ENCODE measurements at places on chromosomes 2 and 18.

GRCh38 chr18:46243095-46243494 is 138.9 kb downstream of the HAUS1 start:
- no peak for DNase-seq

GRCh38 chr2:157536815-157537214 is 91.8 kb downstream of the ACVR1C start:
- no peak for DNase-seq

- no peak for DNase-seq
These were observed 122.5 kb downstream of the PRPF40A start for GRCh38 chr2:152594792-152595191.

GRCh38 chr2:119749477-119750012 is 10.2 kb upstream of the PTPN4 start:
- DNase-seq = no peak

DNA sequence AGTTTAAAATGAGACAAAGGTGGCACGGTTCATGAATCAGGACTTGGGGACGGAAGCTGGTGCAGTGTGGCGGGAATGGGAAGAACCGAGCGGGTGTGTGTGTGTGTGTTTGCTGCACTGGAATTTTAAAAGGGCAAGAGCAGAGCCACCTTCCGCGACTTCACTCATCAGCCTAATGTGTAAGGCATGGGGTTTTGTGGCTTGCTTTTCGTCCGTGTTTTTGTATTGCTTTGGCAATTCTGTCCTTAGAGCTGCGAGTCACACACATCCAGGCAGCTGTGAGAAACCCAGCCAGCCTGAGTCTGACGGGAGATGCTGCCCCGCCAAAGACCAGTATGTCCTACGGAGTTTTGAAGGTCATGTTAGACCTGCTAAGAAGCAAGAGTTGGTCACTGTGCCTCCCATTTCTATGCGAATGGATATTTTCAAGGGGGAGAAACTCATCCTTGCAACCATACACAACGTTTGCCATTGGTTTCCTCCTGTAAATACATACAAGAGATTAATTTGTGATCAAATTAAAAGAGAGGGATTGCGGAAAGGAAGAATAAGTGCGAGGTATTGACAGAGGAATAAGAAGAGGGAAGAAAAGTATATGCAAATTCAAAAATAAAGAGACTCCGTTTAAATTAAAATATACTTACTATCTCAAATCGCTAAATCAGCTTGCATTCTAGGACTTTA is 665 bp upstream of the CACNB4 start:
- DNase-seq = peak; percentile 9

- DNase-seq = peak; percentile 63
These were observed 4.0 kb upstream of the WNT10A start for GRCh38 chr2:218876562-218877219.

DNA sequence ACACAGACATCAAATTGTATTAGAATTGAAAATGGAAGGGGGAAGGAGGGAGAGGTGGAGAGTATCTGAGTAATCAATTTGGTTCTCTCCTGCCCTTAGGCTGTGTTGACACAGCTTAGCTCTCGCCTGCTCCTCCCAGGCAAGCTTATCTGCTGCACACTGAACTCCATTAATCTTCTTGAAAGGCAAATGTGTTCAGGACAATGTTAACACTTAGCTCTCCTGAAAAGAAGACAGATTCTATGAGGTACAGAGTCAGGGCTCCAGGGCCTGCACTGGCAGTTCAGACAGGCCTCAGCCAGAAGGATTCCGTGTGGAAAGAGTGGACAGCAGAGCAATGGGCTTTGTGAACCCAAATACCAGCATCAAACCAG is 430.0 kb upstream of the TNP1 start:
- no peak for DNase-seq

GRCh38 chr2:221752781-221753180 is 180.7 kb upstream of the EPHA4 start:
- no peak for DNase-seq

DNA sequence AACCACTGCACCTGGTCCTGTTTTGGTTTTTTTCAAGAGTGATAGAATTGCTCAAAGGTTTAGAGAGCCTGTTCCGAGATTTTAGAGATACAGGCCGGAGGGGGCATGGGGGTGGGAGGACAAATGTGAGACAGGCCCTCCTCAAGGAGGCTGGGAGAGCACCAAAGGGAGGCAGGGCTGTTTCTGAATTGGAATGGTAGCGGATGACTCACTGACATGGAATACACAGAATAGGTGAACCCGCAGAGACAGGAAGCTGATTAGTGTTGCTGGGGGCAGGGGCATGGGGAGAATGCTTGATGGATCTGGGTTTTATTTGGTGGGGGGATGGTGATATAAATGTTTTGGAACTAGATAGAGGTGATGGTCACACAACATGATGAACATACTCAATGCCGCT is 111.0 kb upstream of the MGAT5 start:
- no peak for DNase-seq

DNA sequence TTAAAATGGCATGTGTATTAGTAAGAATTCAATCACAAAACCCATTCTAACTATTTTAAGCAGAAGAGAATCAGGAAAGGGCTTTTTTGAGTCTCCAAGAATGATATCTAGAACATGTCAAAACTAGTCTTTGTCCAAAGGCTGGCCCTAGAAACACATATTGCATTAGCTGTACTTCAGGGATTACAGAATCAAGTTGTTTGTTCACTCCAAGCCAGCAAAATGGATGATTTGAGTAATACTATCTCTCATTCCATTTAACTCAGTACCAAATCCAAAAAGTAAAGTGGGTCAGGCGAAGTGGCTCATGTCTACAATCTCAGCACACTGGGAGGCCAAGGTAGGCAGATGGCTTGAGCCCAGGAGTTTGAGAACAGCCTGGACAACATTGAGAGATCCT is 41.3 kb downstream of the ATF2 start:
- DNase-seq = no peak

- DNase-seq = no peak
These were observed 741.4 kb upstream of the LRRTM4 start for GRCh38 chr2:78263571-78263970.

DNA sequence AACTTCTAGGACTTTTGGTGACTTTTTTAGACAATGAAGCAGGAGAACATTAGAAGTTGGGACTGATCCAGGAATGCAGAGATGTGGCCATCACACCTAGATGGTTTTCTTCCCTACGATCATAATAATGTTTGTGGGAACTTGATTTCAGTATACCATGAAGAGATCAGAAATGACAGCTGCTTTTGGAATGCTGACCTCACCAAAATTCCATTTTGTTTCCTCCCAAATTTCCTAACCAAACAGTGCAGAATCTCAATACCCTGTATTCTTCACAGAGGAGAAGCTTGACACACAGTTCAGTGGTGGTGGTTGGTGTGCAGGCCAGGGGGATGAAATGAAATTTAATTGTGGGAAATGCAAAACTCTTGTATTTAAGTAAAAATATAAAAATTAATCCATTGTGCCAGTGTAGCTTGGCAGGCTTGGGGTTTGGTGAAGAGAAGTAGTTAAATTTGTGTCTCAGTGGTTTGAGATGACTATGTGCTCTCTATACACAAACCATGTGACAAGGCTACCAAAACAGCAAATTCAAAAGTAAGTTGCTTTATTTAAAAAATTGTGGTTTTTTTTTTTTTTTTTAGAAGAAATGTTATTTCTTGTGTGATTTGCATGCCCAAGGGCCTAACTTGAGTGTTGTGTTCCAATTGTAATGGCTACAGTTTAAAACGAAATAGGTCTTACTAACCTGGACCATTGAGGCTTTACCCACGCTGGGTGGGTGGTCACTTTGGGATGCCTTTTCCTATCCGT is 252.4 kb downstream of the LPIN1 start:
- peak; percentile 35 for DNase-seq

DNA sequence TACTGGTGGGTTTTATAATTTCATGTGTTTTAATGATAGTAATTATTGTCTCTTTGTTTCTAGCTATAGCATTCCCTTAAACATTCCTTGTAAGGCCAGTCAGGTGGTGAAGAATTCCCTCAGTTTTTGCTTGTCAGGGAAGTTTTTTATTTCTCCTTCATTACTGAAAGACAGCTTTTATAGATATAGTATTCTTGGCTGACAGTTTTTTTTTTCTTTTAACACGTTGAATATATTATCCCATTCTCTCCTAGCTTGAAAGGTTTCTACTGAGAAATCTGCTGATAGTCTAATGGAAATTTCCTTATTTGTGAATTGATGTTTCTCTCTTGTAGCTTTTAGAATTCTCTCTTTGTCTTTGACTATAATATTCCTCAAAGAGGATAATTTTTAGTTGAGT is 46.8 kb downstream of the ASB1 start:
- no peak for DNase-seq

- DNase-seq = no peak
These were observed 62.9 kb downstream of the RPL31 start for GRCh38 chr2:101064868-101065549.

GRCh38 chr18:22465859-22466457 is 48.2 kb upstream of the CTAGE1 start:
- no peak for DNase-seq

- no peak for DNase-seq
These were observed 1.6 kb downstream of the KANSL1L start for GRCh38 chr2:210169516-210170195.

DNA sequence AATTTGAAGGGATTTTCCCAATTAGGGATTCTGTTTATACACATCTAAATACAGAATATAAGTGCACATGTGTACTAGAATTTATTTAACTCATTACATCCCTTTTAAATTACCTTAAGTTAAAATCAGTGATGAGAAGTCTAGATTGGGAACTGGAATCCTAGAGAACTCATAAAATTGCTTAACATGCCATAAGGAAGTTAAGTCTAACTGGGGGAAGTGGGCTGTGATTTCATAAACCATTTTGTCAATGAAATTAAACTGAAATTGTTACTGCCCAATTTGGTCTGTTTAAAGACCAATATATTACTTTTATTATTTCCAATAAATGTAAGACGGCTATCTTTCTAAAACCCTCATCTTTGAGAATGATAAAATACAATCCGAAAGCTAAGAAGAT is 72.3 kb upstream of the CD226 start:
- DNase-seq = no peak

DNA sequence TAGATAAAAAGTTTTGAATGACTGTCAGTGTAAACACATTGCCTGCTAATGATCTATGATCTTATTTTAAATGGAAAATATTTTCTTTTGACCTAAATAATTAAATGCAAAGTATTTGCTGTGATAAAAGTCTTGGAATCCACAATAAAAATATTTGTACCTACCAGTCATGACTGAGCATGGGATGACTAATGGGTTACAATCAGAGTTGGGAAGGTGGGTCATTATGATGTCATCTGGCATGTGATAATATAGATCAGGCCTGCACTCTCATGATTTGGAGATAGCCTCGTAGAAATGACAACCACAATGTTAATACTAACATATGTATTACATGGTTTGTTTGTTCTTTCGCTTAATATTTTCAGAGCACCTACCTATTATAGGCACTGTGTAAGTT is 848.8 kb upstream of the KLHL29 start:
- no peak for DNase-seq

DNA sequence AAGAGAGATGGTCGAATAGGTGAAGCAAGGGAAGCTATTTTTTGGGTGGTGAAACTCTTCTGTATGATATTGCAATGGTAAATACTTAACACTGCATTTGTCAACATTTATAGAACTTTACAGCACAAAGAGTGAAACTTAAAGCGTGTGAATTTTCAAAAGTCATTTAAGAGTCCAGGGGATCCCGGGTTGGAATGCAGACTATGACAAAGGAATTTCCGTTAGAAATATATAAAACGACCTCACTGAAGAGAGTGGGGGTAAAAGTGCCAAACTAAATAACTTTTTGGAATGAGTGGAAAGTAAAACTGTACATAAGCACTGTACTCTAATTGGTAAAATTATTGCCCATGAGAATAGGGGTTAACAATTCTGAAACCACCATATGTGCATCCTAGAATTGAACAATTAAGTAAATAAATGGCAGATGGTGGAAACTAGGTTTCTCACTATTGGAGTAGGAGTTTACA is 191.0 kb upstream of the FN1 start:
- DNase-seq = no peak

DNA sequence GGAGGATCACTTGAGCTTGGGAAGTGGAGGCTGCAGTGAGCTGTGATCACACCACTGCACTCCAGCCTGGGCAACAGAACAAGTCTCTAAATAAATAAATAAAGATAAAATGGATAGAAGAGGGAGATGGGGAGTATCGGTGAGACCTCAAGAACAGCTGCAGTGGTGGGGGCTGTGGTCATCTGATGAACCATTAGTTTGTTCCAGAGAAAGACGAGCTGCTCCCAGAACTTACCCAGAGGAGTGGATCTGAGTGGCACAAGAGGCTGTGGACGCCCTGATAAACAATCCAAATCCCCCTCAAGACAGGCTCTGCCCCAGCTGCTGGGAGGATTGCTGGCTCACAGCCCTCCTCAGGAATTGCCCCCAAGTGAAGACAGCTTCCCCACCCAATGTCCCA is 26.7 kb downstream of the TMEM127 start:
- DNase-seq = no peak

DNA sequence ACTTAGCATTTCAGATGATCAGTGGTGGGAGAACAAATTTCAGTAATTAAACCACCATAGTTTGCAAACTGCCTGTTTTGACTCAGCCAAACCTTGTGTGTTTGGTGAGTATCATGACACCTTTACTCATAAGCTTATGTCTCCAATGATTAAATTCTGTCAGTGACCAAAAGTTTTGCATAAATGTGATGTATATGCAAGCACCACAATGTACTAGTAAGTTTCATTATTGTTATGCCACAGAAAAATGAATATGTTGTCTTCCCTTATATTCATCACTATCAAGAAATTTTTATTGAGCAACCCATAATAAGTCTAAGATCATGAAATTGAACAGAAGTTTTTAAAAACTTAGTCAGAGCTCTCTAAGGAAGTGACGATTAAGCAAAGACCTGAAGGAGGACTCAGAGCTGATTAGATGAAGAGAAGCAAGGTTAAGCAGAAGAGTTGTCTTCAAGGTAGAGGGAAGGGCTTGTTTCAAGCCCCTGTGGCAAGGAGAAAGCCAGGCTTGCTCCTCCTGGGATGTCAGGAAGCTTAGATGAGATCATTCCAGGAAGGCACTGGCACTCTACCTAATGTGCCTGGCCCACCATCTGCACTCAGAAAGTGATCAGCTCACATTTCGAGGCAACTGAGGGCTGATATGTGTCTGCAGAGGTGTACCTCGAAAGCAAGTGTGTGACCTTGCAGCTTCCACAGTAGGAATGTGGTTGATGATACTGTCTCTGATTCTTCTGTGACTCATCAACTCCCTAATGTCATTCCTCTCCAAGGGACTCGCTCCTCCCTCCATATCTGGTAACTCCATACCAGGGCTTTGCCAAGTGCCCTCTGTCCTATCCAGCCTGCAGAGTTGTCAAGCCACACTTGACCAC is 54.7 kb downstream of the KCTD18 start:
- DNase-seq = no peak

GRCh38 chr2:137000811-137001210 is 235.5 kb downstream of the THSD7B start:
- DNase-seq = no peak

GRCh38 chr2:110994250-110994961 is 126.3 kb upstream of the BCL2L11 start:
- DNase-seq = no peak

DNA sequence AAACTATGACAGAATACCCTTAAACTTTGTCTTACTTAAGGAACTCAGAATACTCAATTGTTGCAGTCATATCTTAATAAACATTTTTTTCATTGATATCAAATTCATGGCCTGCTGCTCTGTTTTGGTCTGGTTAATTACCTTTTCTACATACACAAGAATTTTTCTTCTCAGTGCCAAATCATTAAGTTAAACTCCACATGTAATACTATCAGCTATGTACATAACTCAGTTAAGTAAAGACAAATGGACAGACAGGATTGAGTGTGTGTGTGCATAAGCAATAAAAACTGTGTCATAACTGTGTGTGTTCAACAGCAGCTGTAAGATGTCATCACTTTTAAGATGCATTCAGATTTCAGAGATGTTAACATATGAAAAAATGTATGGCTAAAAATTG is 34.4 kb downstream of the VRK2 start:
- no peak for DNase-seq
